ENCODE measurements at places on chromosomes 11 and 22.

- DNase-seq, result no peak
These were observed 1508.2 kb downstream of the BRD1 start for GRCh38 chr22:48319321-48320047.

- peak; percentile 43 for DNase-seq
These were observed 11.3 kb upstream of the NLRP6 start for GRCh38 chr11:266676-267439.

DNA sequence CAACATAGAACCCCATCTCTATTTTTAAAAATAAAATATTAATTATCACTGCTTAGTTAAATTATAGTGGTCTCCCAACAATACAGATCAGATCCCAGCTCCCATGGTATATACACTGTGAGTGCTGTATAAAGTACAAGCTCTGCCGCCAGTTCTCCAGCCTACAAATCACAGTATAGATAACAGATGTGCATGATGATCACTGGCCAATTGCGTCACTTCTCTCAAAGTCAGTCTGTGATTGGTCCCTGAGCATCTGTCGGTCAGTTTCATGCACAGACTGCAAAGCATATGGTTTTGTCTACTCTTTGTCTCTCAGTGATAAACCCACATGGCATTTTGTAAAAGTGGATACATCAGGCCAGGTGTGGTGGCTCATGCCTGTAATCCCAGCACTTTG lies 15.7 kb downstream of the PPARA start:
- no peak for DNase-seq

DNA sequence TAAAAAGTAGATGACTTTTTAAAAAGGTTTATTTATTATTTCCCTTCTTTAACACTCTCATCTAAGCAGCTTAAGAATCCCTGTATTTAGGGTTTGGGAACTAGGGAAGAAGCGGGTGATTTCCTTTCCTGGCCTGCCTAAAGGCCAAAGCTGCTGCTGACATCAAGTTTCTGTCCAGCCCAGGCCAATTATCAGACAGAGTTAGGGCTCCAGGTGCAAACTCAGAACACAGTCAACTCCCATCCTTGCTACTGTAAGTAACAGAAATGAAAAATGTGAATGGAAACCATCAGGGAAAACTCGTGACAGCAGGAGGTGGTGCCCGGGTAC lies 108.9 kb downstream of the CCDC81 start:
- DNase-seq, result no peak

DNA sequence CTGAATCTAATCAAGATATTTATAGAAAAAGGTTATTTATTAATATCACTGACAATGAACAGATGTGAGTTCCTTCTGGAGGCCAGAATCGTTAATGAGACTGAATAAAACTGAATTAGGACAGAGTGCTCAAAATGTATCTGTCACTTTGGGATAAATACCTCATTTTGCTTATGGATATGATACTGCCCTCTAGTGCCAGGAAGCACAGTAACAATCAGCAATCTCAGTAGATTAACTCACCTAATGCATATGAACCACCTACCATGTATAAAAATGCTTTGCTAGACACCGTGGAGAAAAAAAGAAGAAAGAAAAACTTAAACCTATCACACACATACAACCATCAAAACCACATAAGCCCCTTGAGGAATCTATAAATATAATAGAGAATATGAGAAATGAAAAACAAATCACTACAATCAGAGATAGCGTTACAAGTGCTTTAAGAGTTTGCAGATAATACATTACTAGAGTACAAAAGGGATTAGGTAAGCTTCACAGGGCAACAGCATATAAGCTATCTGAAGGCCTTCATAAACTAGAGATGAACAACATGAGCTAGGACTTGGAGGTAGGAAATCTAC lies 117.4 kb downstream of the SGSM3 start:
- no peak for DNase-seq

GRCh38 chr22:46916886-46917770 lies 154.7 kb downstream of the TBC1D22A start:
- no peak for DNase-seq

- DNase-seq, result no peak
These were observed 17.5 kb upstream of the TXNRD2 start for GRCh38 chr22:19959043-19959586.

Data from activated CD4-positive, alpha-beta T cell treated with anti-CD3 and anti-CD28 coated beads for 48 hours (primary cell).